ENCODE measurements at places on chromosomes 6 and 20.

- no peak for DNase-seq
These were observed 591.9 kb downstream of the DOK5 start for GRCh38 chr20:55067158-55067825.

DNA sequence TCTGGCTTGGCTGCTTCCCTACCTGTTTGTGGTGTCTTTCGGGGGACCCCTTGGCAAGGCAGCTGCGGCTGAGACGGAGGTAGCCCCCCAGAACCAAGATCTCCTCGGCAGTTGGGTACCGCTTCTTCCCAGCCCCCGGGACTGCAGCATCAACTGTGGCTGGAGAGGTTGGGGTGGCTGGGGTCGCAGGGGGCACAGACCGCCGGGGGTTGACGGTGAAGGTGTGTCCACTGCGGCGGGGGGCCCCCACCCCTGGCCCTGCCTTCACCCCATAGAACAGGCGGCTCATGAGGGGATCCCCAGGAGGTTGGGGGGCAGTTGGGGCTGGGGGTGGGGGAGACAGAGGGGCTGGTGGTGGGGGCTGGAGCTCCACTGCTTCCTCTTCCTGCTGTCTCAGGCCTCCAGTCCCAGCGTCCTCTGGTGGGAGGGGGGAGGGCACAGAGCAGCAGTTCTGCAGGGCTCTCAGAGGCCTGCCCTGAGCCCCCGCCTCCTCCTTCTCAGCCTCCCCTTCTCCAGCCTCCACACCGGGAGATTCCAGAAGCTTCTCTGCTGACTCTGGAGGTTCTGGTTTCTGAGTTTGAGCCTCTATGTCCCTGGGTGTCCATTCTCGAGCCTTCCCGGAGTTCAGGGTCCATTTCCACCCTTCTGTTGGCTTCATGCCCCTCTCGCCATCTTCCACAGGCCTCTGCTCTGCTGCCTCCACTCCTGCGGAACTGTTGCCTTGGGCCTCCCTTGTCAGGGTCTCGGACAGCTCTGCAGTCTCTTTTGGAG lies 1.9 kb downstream of the PPP1R18 start:
- DNase-seq = no peak

- DNase-seq = no peak
These were observed 112.1 kb upstream of the IYD start for GRCh38 chr6:150256618-150257272.

DNA sequence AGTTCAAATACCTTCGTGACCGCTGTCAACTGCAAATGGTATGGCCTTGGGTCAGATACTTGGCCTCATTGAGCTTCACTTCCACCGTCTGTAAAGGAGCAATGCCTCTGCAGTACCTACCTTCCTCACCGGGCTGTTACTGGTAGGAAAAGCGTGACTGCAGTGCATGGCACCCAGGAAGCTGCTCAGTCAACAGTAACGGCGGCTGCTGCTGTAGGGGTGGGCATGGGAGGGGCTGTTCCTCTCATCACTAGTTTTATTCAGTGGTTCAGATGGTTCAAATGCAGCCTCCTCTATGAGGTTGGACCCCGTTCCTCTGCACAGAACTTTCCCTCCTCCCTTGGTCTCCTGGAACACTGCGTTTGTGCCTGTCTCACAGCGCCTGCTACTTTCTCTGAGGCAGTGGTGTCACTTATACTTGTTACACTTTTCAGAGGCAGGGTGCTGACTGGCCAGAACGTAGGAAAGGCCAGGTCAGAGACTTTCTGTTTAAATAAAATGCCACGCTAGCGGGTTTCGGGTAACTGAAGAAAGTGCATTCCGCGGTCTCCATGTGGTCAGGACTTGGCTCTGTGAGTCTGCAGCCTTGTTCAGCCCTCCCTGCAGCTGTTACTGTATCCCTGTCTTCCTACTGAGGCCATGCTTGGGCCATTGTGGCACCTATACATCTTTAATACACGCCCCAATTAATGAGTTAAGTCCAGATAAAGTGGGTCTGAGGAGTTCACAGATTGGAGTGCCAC lies 279.6 kb downstream of the NRN1 start:
- no peak for DNase-seq

- DNase-seq = no peak
These were observed 50.9 kb downstream of the DCDC2 start for GRCh38 chr6:24306936-24307335.

GRCh38 chr20:49937027-49937929 lies 1.1 kb downstream of the RNF114 start:
- no peak for DNase-seq

DNA sequence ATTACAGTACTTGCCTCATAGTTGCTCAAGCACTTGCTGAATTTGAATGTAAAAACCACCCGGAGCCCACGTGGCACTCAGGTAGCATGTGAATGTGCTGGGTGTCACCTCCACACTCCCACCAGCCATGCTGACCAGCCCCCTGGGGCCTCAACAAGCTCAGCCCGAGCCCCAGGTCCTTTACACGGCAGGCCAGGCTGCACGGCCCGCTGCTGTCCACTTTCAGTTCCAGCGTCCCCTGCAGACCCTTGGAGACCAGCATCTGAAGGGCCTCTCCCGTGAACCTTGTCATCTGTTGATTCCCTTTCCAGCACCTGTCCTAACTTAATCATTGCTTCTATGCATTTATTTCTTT lies 33.3 kb upstream of the ZBP1 start:
- no peak for DNase-seq

GRCh38 chr20:10573273-10573950 lies 100.4 kb downstream of the JAG1 start:
- no peak for DNase-seq

DNA sequence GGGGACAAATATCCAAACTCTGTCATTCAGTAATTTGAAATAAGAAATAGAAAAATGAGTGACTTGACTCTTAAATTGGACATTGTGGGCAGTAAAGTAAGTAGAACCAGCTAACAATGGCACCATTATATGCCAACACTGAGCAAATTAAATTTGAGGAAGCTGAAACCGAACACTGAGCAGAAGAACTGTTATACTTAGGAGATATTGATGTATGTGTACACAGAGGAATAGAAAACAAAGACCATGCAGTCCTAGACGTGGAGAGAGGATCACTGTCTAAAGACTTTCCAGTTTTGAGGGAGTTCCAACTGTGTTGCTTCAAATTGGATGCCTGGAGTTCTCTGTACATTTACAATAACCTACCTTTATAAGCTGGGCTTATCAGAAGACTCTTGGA lies 427.0 kb upstream of the EYS start:
- DNase-seq = no peak

GRCh38 chr20:54122189-54122588 lies 51.6 kb downstream of the CYP24A1 start:
- no peak for DNase-seq

- no peak for DNase-seq
These were observed 36.8 kb downstream of the RSPH3 start for GRCh38 chr6:158963020-158963808.

DNA sequence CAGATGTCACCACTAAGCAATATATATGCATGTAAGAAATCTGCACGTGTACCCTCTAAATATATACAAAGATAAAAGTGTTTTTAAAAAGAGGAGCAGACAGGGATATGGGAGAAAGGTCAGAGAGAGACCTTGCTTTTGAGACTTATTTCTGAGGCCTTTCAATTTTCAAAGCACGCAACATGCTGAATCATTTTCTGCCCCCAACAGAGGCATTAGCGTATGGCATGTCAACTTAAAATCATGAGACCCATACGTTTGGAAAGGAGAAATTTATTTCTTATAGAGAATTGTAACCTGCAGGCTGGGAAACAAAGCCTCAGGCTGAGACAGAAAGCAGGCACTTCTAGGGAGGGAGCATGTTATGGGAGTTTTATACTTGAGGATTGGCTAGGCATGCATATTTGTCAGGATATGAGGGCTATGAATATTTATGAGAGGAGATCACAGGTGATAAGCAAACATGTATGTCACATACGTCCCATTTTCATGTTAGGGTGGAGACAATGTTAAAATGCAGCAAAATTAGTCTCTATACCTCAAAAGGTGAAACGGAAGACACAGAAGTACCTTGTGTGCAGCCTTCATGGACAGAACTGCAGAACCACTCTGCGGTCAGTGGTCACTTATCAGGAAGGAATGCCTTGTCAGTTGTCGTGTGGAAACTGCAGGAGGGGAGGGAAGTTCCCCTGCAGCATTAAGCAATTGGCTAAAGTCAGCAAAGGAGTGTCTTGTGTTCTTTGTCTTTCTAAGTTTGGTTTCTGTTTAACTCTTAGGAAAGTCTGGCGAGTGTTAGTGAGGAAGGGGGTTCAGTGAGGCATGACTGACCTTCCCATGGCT lies 6.3 kb upstream of the GABRR2 start:
- DNase-seq = no peak

DNA sequence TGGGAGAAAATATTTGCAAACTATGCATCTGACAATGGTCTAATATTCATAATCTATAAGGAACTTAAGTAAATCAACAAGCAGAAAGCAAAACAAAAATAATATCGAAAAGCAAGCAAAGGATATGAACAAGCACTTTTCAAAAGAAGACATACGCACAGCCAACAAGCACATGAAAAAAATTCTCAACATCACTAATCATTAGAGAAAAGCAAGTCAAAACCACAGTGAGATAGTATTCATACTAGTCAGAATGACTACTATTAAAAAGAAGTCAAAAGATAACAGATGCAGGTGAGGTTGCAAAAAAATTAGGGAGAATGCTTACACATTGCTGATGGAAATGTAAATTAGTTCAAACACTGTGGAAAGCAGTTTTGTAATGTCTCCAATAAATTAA lies 410.2 kb downstream of the MMUT start:
- no peak for DNase-seq

- no peak for DNase-seq
These were observed 6.9 kb downstream of the ENPP3 start for GRCh38 chr6:131643855-131644460.

DNA sequence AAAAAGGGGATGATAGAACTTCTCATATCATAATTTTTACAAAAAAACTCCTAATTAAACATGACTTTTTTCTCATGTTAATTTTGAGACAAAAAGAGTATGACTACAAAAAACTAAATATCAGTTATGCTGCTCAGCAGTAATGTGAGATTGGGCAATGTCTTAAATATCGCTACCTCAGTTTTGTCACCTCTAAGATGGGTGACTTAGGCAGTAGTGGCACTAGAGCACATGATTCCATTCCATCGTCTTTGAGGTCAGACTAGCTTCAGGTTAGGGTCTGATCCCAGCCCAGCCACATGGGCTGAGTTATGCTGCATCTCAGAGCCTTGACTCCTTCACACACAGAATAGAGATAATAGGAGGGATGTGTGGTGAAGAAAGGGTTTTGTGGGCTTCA lies 11.0 kb downstream of the DCBLD1 start:
- no peak for DNase-seq

- peak; percentile 94 for DNase-seq
These were observed 98.3 kb downstream of the RAMACL start for GRCh38 chr6:166488076-166488685.

DNA sequence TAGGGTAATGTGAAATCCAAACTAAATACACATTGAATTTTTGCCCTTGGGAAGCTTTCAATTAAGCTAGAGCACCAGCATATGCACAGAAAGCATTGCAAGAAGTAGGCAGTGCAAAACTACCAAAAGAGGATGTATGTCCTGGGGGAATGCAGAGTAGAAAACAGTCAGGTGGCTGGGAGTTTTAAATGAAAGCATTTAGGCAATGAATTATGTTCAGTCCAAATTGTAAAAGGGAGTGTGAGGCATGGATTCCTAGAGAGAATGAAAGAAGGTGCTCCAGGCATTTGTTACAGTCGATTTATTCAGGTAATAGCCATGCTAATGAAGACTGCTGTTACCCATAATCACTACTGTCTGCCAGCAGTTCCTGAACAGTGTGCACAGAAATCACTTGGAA lies 604.1 kb upstream of the POU3F2 start:
- DNase-seq = no peak

GRCh38 chr6:43744491-43744890 lies 25.5 kb upstream of the VEGFA start:
- no peak for DNase-seq

DNA sequence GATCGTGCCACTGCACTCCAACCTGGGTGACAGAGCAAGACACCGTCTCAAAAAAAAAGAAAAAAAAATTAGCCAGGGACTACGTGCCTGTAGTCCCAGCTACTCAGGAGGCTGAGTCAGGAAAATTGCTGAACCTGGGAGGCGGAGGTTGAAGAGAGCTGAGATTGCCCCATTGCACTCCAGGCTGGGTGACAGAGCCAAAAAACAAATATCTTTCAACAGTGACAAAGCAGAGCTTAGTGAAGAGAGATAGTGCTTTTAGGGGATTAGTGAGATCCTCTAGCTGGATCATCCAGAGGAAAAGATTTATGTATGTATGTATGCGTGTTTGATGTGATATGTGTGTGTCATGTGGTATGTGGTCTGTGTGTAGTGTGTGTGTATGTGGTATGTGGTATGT lies 56.6 kb downstream of the IL22RA2 start:
- DNase-seq = no peak

GRCh38 chr20:20736303-20736702 lies 23.9 kb upstream of the RALGAPA2 start:
- no peak for DNase-seq

- DNase-seq = no peak
These were observed 52.8 kb downstream of the YTHDF1 start for GRCh38 chr20:63163171-63163570.

- DNase-seq = no peak
These were observed 142.3 kb upstream of the SLC22A16 start for GRCh38 chr6:110618591-110619267.

DNA sequence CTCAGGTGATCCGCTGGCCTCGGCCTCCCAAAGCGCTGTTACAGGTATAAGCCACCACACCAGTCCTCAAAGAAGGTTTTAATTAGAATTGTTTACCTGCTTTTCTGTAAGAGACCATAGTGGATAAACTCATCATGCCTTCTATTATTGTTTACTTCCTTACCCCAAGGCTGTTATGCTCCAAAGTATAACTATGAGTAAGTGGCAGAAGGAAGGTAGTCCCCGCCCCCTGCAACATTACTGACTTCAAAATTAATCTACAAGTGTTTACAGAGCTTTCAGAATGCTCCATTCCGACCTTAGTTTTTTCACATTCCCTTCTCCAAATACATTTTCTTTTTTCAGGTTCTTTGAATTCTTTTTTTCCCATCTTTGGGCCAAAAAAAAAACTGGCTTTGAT lies 480.5 kb upstream of the NOX3 start:
- no peak for DNase-seq

DNA sequence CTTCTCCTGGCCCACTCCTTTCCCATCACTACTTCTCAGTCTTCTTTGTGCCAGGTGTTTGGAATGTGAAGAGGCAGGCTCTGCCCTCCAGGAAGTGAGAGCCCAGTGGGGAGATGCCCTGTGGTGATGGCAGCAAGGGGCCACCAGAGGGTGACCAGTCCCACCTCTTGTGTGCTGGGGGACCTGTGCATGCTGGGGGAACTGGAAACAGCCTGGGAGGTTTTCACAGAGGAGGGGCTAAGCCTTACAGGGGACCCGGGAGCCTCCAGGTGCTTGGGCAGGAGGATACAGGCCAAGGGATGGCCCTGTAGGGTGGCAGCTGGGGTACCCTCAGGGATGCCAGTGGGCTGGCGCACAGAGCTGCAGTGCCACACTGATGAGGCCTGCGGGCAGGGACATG lies 72.3 kb downstream of the RAMACL start:
- DNase-seq = no peak
